RWPE1 (cell line): ENCODE measurements at places on chromosomes 1 and 21.

- no peak for DNase-seq
Observed at GRCh38 chr1:32250893-32251716, at the start of gene LCK. LCK (plus strand) TSS chr1:32251265; CDS start chr1:32274330, 23,065 bp downstream.

- no peak for DNase-seq
Observed at GRCh38 chr1:101101360-101101759, 75.8 kb upstream of the DPH5 start.

GRCh38 chr1:214494706-214495105 lies 56.7 kb downstream of the PTPN14 start:
- DNase-seq, result peak; percentile 72

DNA sequence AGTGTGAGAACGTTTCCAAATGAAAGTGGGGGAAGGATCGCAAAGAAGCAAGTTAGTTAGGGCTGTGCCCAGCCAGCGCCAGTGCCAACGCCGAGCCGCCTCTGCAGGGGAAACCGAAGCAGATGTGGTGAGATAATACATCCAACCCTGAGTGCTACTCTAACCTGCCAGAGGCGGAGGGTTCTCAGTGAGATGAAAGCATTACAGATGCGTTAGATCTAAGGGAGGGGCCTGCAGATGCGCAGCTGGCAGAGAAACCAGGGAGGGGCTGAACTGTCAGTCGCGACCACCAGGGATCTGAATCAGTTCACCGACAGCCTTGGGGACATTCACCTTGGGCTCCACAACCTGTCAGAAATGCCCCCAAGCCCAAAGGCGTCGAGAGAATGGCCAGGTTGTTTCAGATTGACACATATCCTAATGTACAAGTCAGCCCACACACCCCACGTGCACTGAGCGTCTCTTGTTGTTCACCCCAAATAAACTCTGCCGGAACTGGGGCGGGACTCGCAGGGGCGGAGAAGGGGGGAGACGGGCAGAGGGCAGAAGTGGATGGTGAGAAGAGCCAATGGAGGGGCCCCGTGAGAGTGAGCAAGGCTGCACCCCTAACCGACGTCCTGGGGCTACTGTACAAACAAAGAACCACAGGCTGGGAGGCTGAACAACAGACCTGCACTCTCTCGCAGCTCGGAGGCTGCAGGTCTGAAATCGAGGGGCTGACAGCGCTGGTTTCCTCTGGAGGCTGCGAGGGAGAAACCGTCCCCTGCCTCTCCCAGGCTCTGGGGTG lies 8.7 kb upstream of the UMODL1 start:
- DNase-seq, result no peak

GRCh38 chr1:246930830-246931548 lies 759 bp downstream of the AHCTF1 start:
- peak; percentile 52 for DNase-seq

DNA sequence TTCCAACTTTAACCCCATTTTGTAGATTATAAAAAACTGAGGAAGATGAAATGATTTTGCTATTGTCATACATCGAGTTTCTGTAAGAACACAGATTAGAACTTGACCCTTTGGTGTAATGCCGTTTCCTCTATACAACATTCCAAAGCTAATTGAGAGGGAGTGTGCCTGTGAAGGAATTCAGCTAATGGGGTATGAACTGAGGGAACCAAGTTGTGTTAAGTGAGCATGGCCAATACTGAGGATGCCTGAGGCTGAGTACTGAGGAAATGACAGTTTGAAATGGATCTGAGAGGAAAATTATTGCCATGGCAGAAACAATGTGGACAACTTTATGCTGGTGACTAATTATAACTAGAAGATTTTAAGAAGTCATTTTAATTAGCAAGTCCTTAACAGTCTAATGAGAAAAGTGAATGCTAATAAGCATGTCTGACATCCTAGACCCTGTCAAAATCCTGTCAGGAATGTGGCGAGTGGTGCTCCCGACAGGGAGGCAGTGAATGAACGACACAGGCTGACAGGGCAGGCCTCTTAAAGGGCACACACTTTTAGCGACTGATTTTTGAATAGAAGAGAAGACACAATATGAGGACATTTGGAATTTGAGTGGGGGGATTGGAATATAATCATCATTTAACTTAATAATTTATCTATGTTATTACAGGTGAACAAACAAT lies 262.5 kb downstream of the HLX start:
- DNase-seq, result no peak

GRCh38 chr1:30513396-30514136 lies 209.8 kb downstream of the MATN1 start:
- DNase-seq, result no peak

GRCh38 chr1:153578490-153578889 lies 12.8 kb upstream of the S100A2 start:
- no peak for DNase-seq

- no peak for DNase-seq
Observed at GRCh38 chr1:12627296-12627695, 9.3 kb upstream of the DHRS3 start.

- no peak for DNase-seq
Observed at GRCh38 chr1:197917805-197918651, 856 bp downstream of the LHX9 start.

GRCh38 chr21:44348861-44349260 lies 4.6 kb upstream of the TRPM2 start:
- DNase-seq, result no peak

GRCh38 chr1:172533513-172534151 lies 682 bp downstream of the SUCO start:
- peak; percentile 47 for DNase-seq

DNA sequence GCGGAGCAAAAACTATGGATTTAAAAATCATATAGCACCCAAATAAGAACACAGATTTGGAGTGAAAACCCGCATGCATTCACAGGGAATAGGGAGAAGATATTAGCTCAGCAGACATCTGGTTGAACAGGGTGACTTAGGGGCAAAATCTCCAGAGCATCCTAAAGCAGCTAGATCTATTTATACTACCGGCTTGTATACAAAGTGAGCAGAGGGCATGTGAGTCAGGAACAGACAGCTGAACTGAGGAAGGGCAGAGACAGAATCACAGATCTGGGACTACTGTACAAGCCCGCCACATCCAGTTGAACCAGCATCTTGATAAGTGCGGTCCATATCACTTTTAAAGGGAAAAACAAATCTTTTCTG lies 35.2 kb upstream of the EXOSC10 start:
- DNase-seq, result no peak

DNA sequence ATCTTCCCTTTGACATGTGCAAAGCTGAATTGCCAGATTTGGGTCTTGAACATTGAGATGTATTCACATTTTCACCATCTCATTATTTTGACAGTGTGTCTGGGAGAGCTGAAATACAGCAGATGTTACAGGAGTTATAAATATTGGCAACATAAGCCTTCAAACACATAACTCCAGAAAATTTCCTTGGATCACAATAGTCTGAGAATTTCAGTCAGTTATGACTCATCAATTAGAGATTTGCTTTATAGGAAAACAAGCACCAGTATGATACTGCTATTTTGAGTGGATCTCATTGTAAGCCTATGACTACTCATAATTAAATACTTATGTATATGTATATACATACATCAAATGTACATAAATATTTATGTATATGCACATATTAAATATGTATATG lies 1171.8 kb downstream of the AMY1C start:
- peak; percentile 12 for DNase-seq

DNA sequence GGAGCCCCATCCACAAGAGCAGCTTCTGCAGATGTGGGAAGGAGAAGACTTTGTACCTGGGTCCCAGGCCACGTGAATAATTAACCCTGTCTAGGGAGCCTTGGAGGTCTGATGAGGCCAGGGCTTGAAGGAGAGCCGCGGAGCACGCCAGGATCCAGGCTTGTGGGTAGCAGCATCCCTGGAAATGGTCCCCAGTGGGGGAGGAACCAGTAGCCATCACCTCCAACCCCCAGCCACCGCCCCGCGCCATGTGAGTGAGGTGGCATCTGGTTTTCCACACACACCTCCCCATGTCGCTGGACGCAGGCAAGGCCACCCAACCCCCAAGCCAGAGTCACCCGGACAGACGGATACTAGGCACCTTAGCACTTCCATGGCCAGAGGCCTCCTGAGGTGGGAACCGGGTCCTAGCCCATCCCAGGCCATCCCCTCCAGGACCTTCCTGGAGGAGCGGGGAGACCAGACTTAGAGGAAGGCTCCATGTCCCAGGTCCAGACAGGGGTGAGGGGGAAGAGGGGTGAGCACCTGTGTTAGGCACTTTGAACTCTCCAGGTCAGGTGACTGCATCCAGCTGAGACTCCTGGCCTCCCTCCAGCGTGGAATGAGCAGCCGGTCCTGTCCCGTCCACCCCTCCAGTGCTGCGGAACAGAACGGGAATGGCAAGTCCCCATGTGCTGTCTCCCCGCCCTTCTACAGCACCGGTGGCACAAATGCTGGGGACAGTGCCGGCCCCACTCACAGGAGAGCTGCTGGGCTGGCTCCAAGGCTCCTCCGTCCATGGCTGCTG lies 53.2 kb downstream of the RIPK4 start:
- no peak for DNase-seq

DNA sequence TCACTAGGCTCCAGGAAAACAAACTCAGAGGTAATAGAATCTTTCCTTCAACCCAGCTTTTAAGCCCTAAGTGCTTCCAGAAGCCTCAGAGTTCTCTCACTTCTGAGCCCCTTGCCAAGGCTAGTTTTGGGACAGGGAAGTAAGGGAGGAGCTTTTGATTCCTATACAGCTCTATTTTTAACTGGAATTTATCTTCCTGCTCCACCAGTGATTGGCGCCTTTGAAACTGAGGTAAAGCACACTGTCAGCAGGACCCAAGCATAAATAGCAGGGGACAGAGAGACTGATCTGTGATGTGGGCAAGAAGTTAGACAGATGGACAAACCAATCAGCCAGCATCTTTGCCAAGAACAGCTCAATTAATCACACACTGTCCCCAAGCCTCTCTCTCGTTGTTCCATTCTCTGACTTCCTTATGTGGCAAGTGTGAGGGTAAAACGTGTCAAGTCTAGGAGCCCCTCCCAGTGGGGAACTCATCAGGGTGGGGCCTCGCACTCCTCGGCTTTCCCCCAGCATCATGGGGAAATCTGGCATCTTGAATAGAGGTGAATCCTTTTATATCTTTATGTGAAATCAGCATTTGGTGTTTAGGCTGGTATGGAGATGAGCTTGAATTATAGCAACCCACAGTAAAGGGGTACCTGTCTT lies 40.2 kb upstream of the MPZL1 start:
- no peak for DNase-seq

DNA sequence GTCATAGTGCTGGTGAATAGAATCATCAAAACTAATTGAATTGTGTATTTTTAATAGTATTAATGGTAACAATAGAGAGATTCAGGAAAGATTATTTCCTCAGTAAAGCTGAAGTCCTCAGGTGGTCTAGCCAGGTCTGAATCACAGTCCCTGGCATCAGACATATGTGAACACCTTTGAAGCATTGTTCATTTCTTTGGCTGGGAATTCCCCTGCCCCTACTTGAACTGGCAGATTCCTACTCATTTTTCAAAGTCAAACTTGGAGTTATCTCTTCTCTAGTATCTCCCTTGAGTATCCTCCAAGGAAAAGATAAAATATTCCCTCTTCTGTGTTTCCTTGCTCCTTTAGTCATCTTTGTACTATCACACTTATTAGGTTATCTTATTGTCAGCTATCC lies 759.8 kb downstream of the ADGRL2 start:
- DNase-seq, result no peak

DNA sequence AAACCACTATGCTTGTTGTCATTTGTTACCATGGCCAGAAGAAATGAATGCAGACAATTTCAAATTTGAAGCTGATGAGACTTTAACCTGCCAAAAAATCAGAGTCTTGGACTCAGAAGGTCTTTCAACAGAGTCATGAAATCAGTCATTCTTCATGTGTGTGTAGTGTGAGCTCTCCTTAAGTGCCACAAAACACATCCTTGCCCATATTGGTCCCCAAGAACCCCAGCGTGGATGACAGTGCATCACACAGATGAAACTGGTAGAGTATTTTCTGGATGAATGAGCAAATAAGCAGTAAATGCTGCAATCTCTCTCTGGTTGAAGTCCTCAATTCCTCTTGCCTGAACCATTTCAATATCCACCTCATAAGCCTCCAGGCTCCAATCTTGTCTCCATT lies 28.7 kb upstream of the ETS2 start:
- no peak for DNase-seq

GRCh38 chr21:45825219-45825618 lies 156.4 kb upstream of the COL6A1 start:
- no peak for DNase-seq

DNA sequence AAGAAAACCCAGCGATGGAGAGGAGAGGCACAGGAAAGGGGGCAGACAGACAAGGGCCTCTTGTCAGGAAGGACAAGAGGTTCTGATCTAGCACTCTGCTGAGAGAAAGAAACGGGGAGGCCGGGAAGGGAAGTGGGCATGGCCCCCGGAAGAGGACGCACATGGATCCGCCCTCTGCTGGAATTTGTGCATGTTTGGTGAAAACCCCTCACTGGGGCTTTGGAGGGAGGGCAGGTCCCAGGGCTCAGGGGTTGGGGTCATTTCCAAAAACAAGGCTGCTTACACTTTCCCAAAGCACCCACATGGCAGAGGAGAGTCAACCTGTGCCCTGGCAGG lies 32.4 kb upstream of the ECE1 start:
- no peak for DNase-seq

GRCh38 chr1:50414853-50415234 lies 8.4 kb downstream of the DMRTA2 start:
- no peak for DNase-seq

GRCh38 chr1:213727853-213728592 lies 259.8 kb upstream of the PROX1 start:
- no peak for DNase-seq

DNA sequence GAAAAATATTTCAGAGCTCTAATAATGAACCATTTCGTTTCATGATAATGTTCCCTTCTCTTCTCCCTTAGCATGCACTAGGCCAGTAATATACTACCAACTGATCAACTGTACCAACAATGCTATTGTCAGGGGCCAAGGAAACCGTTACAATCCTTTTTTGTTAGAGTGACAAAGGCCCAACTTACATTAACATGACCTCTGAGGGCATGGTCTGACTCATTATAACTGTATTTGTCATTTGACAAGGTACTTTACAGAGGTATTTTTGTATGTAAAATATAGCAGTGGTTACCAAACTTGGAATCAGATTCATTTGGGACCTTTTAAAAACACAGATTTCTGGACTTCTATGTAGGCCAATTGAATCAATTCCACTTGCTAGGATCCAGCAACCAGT lies 102.6 kb upstream of the RRP15 start:
- no peak for DNase-seq

- no peak for DNase-seq
Observed at GRCh38 chr1:160580221-160580812, 1.0 kb upstream of the CD84 start.

GRCh38 chr1:83715550-83715949 lies 283.4 kb downstream of the TTLL7 start:
- no peak for DNase-seq
